CD4-positive, alpha-beta T cell treated with Interleukin-4 for 4 hours (primary cell): ENCODE measurements at places on chromosomes 6 and 20.

GRCh38 chr6:34288581-34288980 lies 39.8 kb upstream of the SMIM29 start:
- no peak for DNase-seq

DNA sequence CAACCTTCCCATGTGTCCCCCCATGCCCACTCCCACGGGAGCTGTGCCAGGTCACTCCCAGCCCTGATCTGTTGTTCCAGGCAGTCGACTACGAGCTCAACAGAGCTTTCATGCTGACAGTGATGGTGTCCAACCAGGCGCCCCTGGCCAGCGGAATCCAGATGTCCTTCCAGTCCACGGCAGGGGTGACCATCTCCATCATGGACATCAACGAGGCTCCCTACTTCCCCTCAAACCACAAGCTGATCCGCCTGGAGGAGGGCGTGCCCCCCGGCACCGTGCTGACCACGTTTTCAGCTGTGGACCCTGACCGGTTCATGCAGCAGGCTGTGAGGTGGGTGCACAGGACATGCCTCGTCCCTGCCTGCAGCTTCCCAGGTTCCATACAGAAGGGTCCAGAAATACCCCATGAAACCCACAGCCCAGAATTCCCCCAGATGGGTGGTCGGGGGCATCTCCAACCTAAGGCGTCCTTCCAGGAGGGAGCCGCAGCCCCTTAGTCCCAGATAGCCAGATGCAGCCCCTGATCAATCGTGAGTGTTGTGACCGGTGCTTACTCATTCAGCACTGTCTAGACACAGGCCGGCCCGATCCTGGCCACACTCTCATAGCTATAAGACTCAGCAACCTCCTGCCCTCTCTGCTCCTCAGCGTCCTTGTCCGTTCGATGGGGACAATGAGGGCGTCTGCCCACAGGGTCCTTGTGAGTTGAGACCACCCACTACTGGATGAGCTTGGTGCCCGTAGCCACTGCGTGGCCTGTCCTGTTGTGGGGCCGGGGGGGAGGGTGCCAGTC lies 142.1 kb downstream of the TAF4 start:
- no peak for DNase-seq

DNA sequence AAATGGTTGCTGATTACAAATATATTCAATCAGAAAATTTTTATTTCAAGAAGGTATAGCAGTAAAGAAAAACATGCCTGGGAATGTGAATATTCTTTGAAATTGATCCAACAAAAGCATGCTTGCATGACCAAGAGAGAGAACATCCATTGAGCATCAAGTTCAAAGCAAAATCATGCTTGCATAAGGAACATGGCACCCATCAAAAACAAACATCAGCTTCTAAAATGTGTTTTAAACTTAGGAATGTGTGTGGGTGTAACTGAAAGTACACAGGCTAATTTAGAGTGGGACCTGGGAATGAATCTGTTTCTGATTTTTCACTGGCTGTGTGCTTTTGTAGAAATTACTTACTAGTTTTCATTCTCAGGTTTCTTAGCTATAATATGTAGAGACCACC lies 5.6 kb downstream of the SLC17A5 start:
- no peak for DNase-seq

DNA sequence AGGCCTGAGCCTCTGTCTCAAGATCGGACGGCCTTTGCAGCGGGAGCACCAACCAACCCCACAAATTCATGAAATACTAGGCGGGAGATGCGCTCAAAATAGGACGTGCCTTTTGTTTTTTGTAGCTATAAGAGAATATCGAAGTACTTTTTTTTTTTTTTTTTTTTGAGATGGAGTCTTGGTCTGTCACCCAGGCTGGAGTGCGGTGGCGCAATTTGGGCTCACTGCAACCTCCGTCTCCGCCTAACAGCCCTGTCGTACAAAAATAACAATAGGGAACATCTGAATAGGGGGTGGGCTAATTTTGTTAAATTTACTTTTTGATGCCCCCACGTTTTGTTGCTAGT lies 5.9 kb upstream of the TUBB2A start:
- DNase-seq: no peak

- DNase-seq: no peak
Measured at GRCh38 chr6:106591111-106591825, 38.0 kb downstream of the RTN4IP1 start.

GRCh38 chr6:16511040-16511660 lies 250.1 kb downstream of the ATXN1 start:
- peak; percentile 64 for DNase-seq

DNA sequence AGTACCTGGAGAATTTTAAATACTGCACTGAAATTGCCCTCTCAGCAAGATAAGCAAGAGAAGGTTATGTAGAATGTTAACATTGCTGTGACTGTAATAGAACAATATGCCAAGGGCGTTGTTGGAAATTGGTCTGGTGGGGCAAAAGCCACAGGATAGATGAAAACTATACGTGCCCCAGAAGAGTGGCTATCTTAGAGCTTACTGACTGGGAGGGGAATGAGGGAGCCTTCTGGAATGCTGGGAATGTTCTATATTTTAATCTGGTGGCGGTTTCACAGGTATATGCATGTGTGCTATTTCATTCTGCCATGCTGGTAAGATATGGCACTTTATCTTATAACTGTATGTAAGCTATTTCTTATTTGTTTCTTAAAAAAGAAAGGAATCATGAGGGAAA lies 35.2 kb upstream of the YWHAB start:
- DNase-seq: no peak

DNA sequence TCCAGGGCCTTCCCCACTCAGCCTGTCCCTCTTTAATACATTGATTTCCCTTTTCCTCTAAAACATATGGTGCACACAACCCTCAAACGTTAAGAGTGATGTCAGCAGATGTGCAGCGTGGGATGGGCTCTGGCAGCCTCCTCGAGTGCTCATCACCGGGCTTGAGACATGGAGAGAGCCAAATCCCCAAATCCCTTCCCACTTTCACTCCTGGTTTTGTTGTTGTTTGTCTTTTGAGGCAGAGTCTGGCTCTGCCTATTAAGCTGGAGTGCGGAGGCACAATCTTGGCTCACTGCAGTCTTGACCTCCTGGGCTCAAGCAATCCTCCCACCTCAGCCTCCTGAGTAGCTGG lies 5.8 kb upstream of the PLTP start:
- DNase-seq: no peak

- peak; percentile 19 for DNase-seq
Measured at GRCh38 chr6:99334526-99335127, 14.8 kb downstream of the FAXC start.

DNA sequence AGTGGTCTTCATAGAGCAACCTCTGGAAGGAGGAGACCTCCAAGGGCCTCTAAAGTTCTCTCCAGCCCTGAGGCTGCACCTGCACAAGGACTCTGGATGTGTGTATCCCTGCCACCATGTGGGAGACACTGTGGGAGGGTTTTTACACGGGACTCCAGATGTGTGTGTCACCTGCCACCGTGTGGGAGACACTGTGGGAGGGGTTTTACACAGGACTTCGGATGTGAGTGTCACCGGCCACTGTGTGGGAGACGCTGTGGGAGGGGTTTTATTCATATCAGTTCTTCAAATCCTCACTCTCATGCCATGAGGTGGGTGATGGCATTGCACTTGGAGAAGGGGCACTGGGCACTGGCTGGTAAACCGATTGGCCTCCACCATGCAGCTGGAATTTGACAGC lies 90.2 kb upstream of the SSTR4 start:
- no peak for DNase-seq

GRCh38 chr6:3061501-3061941 lies 6.8 kb upstream of the RIPK1 start:
- peak; percentile 20 for DNase-seq

DNA sequence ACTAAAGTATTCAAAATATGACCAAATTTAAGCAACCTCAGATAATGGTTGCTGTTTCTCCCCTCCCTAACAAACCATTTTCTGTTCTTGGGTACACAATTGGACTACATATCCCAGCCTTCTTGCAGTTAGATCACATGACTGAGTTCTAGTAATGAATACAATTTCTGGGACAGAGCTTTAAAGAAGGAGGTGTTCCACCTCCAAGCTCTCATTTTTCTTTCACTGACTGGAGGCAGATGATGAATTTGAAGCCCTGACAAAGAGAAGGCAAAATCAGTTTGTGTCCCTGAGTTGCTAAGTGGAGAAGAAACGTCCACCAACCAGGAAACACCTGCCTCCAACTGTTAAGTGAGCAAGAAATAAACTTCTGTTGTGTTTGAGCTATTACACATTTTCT lies 117.2 kb downstream of the LCA5 start:
- no peak for DNase-seq

DNA sequence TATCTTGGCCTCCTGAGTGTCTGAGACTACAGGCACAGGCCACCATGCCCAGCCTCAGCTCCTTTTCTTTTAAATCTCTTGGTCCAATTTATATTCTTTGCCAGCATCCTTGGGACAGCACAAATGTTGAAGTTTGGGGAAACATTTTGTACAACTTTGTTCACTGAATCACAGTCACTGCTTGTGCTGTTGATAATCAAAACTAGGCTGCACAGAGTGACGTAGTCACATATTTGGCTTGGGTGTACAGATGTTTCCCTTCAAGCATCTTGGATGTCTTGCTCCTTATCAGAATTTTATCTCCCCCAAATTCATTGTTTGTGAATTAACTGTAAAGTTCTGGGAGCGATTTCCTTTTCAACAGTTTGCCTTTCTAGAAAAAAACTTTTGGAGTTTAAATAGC lies 17.9 kb downstream of the CARMIL1 start:
- DNase-seq: no peak

GRCh38 chr20:61976644-61977418 lies 88.8 kb downstream of the TAF4 start:
- no peak for DNase-seq

DNA sequence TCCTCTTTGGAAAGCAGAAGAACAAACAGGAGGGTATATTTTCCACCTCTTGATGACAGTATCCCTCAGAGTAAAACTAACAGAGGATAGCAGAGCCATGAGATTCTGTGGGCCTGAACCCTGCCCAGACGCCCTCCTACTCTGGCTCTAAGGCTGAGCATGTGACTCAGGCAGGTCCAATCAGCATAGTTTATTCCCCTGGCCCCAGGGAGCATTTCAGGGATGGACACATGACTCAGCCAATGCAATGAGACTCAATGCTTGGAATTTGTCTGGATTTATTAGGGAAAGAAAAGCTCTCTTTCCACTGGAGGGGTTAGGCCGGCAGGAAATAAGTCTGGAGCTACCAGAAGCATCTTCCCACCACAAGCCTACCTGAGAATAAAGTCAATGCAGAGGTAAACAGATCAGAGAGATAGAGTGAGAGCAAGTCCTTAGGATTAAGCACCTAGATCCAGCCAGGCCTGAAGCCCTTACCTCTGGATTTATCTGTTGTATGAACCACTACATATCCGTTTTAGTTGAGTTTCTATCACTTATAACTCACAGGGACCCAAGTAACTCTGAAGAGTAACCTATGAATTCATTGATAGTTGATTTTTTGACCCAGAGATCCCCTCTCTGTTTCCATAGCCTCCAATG lies 68.2 kb upstream of the EYA2 start:
- DNase-seq: no peak

GRCh38 chr6:70061546-70061945 lies 195.2 kb downstream of the COL19A1 start:
- no peak for DNase-seq
